ENCODE measurements at places on chromosomes 13 and 19. TPM values are rescaled to one million over a fixed set of nuclear protein-coding genes. Genes with fewer than 3 reads are reported as not detected.

The ZNF541 gene
- total RNA-seq = not detected

The ZNF730 gene
- 1.5 TPM for total RNA-seq

The ONECUT3 gene
- not detected for total RNA-seq

The FCER2 gene
- total RNA-seq = not detected

The LGI4 gene
- 0.26 TPM for total RNA-seq

The PTPRH gene
- total RNA-seq = 7.0 TPM

The DIAPH3 gene
- 8.8 TPM for total RNA-seq

The FAM83E gene
- not detected for total RNA-seq

The ZNF99 gene
- not detected for total RNA-seq

The ZNF675 gene
- total RNA-seq = 2.9 TPM

The GDF15 gene
- 61.3 TPM for total RNA-seq

The ZNF724 gene
- 0.34 TPM for total RNA-seq

The RAB20 gene
- total RNA-seq = 6.6 TPM

The MYO1F gene
- 0.70 TPM for total RNA-seq

The GRK1 gene
- total RNA-seq = not detected

The POU2F2 gene
- not detected for total RNA-seq

The METTL21C gene
- total RNA-seq = not detected

Data from pericardium fibroblast (primary cell).